ENCODE measurements at places on chromosomes 2 and 18. TPM values are rescaled to one million over a fixed set of nuclear protein-coding genes. Genes with fewer than 3 reads are reported as not detected.

- no peak for DNase-seq
These were observed 3.0 kb downstream of the NPC1 start for GRCh38 chr18:23583071-23583865.

GRCh38 chr18:789397-789796 is 22.6 kb downstream of the YES1 start:
- no peak for DNase-seq

DNA sequence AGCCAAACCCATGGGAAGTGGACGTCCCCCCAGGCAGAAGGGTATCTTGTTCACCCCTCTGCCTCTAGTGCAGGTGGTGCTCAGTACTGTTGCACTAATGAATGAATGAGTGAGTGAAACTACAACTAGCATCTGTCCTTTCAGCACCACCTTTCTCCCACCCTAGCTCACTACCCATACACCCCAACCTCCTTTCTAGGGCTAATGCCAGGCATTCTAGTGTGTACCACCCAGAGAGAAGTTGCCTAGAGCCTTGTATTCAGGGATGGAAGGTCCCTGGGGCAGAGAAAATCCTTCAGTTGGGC is 22.5 kb downstream of the CCT7 start:
- no peak for DNase-seq

DNA sequence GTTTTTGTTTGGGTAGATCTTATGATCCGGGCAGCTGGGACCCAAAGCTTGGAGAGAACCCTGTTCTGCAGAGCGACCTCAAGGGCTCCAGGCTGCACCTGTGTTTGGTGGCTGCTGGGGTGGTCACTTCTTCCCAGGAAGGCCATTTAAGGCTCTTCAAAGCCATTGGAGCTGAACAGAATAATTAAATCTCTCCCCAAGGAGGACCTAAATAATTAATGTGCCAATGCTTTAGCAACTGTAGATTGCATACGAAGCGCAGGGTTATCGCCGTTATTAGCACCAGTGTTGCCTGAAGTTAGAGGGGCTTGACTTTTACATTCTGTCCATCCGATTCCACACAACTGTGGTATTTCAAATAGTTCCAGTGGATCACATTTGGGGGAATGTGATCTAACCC is 251.4 kb downstream of the ATAD2B start:
- DNase-seq, result no peak

DNA sequence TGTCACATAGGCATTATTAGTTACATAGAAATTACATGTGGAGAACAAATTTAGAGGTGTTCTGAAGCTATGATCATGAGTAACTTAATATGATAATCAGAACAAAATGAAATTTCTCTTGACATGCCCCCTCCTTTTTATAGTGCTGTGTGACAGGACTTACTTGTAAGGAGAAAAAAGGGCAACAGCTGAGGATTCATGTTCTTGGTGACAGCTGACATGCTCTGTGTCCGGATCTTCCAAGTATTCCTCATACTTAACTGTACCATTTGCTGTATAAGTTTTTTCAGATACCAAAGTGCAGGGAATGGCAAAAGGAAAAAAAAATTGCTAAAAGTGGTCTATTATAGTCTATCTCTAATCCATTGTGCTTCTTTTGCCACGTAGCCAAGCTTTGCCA is 3.5 kb upstream of the MYL1 start:
- DNase-seq, result no peak

DNA sequence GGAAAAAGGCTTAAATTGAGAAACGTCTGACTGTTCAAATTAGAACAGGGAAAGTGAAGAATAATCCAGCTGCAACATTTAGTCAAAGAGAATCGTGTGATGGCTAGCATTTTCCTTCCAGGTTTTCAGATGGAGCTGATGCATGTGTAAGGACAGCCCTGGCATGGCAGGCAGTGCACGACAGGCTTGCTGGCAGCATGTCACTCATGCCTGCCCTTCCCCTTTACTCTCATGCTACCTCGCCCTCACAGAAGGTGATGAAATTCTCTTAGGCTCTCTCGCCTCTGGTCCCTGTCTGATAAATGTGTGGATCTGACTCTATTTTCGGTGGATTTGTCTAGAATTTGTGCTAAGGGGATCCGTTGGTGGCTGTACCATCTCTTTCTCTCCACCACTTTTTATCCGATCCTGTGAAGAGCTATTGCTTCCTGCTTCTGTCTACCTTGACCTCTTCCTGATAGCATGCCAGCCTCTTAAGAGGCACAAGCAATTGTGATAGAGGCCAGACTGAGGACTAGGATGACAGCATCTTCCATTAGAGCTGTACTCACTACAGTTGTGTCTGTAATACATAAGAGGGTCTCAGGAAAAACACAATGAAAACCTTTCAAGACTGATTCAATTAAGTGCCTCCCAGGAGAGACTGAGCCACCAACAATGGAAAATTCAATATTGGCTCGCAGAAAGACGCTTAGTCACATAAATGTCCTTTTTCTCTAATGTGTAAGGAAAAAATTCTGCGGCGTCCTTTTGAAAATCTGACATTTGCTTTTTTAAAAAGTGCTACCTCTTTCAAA is 65.6 kb upstream of the NOSTRIN start:
- no peak for DNase-seq

DNA sequence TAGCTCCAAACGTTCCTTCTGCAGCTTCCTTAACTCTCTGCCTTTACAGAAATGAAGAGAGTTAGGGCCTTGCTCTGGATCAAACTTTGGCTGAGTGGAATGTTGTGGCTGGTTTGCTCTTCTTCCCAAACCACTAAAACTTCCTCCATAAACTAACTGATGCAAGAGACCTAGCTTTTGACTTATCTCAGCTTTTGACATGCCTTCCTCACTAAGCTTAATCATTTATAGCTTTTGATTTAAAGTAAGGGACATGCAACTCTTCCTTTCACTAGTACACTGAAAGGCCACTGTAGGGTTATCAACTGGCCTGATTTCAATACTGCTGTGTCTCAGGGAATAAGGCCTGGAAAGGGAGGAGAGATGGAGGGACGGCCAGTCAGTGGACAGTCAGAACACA is 8.3 kb downstream of the PXDN start:
- DNase-seq, result no peak

The DNAH7 gene
- total RNA-seq, result not detected

The AKAIN1 gene
- not detected for total RNA-seq

All from naive thymus-derived CD4-positive, alpha-beta T cell (primary cell).